Activated CD4-positive, alpha-beta T cell treated with anti-CD3 and anti-CD28 coated beads, Interleukin-2, amount 10 ng/mL, durations not matched to agents 7 days and 5 days (primary cell): ENCODE measurements at places on chromosomes 7 and 10. TPM values are rescaled to one million over a fixed set of nuclear protein-coding genes. Genes with fewer than 3 reads are reported as not detected.
A peak's percentile ranks its signal among the peaks of the same experiment; 100 is the strongest.

- no peak for DNase-seq
These were observed 65.0 kb downstream of the SVIL start for GRCh38 chr10:29569795-29570194.

GRCh38 chr7:155203059-155203881 is 94.4 kb upstream of the INSIG1 start:
- no peak for DNase-seq

- no peak for DNase-seq
These were observed 153.7 kb downstream of the PLXNA4 start for GRCh38 chr7:132422502-132423111.

DNA sequence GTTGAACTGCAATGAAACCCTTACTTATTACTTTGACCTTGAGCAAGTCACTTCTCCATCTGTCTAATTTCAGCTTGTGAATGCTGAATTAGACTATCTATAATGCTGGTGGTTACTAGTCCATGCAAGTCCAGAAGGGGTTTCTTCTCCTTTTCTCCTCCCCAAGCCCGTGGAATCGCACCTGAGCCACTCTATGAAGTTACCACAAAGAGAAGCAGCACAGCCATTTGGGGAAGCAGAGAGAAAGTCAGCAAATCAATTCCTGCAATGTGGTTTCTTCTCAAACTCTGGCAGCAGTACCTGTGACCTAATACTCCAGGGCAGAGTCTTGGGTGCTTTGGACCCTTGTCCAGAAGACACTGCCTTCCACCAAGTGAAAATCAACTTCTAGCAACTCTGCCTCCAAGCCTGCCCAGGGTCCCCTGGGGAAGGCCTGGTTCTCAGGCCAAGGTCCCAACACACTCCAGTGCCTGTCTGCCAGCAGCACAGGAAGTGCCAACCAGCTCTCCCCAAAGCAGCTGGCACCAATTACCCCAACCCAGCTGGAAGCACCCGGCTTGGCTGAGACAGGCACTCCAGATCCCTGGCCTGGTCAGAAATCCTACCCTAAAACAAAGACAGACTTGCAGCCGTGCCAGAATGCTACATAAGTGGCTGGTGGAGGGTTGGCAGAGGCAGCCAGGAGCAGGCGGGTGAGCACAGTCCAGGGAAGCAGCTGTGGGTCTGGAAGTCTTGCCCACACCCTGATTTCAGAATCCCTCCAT is 200.3 kb downstream of the LSM5 start:
- no peak for DNase-seq

- DNase-seq = no peak
These were observed 35.1 kb downstream of the ADD3 start for GRCh38 chr10:110042891-110043290.

GRCh38 chr7:32071466-32072091 is 1.4 kb upstream of the PDE1C start:
- no peak for DNase-seq

DNA sequence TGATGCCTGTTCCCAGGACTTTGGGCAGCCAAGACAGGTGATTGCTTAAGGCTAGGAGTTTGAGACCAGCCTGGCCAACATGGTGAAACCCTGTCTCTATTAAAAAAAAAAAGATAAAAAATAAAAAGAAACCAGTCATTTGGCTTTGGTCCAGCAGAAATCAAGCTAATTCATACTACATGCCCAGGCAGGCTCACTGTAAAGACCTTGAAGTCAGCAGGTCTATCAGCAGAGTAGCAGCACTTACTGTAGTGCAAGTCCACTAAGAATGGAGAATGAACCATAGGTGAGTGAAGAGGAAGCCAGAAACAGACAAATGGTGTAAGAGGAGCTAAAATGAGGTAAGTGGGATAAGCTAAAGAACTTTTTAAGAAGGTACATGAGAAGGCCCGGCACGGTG is 24.7 kb downstream of the PSPH start:
- no peak for DNase-seq

DNA sequence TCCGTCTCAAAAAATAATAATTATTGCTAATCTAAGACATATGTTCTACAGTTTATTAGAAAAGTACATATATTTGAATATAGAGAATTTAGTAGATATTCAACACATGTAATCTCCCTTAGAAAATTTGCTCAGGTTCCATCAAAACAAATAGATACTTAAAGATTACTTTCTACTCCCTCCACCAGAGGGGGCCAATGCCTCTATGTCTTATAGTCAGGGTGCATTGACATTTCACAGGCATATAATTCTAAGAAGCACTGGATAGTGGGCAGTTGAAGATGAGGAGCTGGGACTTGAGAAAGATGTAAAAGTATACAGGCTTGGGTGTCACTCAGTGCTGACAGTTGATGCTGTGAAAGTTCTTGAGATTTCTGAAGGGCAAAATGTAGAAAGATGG is 301.6 kb upstream of the HPS1 start:
- DNase-seq = peak; percentile 24

- DNase-seq = no peak
These were observed 1140.8 kb upstream of the AUTS2 start for GRCh38 chr7:68457481-68457880.

DNA sequence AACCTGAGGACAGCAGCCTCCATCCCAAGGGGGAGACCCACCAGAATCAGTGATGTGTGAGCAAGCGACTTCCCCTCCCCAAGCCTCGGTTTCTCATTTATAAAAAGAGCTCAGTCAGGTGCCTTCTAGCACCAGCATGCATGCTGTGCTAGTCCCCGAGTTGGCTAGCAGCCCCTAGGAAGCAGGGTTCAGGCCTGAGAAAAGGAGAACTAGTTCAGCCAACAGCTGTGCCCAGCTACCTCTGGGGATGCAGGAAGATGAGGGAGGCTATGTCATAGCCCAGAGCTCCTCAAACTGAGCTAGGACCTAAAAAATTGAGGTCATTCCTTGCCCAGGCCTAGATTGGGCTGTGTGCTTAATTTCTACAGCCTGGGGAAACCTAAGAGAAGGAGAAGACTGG is 13.7 kb downstream of the DRGX start:
- DNase-seq = no peak

GRCh38 chr10:92419740-92420545 is 129.0 kb downstream of the MARCHF5 start:
- no peak for DNase-seq

TMEM176A gene
- not detected for total RNA-seq

DEPP1 gene
- total RNA-seq = 0.22 TPM

ZNF862 gene
- total RNA-seq = 31.3 TPM

ADCYAP1R1 gene
- not detected for total RNA-seq

MUC12 gene
- not detected for total RNA-seq
